ENCODE measurements at places on chromosomes 2 and 18. TPM values are rescaled to one million over a fixed set of nuclear protein-coding genes. Genes with fewer than 3 reads are reported as not detected.

GPR35 gene
- 1.7 TPM for total RNA-seq

FAM124B gene
- not detected for total RNA-seq

ADD2 gene
- 31.8 TPM for total RNA-seq

UGT1A8 gene
- total RNA-seq, result not detected

TAF4B gene
- 2.1 TPM for total RNA-seq

LCT gene
- 0.19 TPM for total RNA-seq

CCNT2 gene
- total RNA-seq, result 64.6 TPM

SLC5A7 gene
- 3.0 TPM for total RNA-seq

TRIM54 gene
- not detected for total RNA-seq

RELCH gene
- total RNA-seq, result 21.2 TPM

CCDC93 gene
- total RNA-seq, result 46.6 TPM

LGALSL gene
- total RNA-seq, result 29.1 TPM

TSPYL6 gene
- total RNA-seq, result not detected

MYO1B gene
- 107 TPM for total RNA-seq

ASAP2 gene
- total RNA-seq, result 51.8 TPM

CHRND gene
- total RNA-seq, result 5.8 TPM

ALLC gene
- not detected for total RNA-seq
